ENCODE measurements at places on chromosomes 7 and 10. TPM values are rescaled to one million over a fixed set of nuclear protein-coding genes. Genes with fewer than 3 reads are reported as not detected.

- DNase-seq = no peak
Observed at GRCh38 chr7:83850941-83851340, 202.0 kb upstream of the SEMA3E start.

GRCh38 chr7:159136846-159137245, 7.8 kb downstream of the VIPR2 start:
- no peak for DNase-seq

DNA sequence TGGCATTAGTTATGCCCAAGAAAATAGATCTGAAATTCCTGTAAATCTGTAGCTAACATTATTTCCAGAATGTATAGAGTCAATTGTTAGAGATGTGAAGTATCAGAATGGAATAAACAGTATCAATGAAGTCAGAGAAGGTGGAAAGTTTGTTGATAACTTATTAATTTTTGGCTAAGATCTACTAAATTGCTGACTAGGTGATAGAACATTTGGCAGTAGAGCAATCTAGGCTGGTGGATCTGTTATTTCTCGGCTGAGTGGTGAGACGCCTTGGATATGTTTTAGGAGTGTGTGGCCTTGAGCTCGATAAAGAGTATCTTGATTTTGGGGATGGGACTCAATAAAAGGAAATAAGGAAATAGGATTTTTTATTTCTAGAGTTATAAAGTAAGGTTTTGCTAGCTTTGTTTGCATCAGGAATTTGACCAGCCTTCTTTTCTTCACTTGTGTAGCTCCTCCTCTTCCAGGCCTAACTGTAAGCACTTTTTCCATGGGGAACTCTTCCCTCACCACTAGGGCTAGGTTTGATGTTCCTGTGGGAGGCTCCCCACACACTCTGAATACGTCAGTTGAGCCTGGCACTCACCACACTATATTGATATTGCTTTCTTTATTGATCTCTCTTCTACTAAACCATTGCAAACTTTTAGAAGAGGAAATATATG, 86.8 kb upstream of the CSTF2T start:
- DNase-seq = no peak

The CHRM2 gene
- total RNA-seq = 0.06 TPM

All from Daoy (cell line).